AG04450 (cell line): ENCODE measurements at places on chromosomes 6 and 20. TPM values are rescaled to one million over a fixed set of nuclear protein-coding genes. Genes with fewer than 3 reads are reported as not detected.

The TGM3 gene
- polyA plus RNA-seq: not detected in 2 replicates

The LRRN4 gene
- polyA plus RNA-seq: 0.02 TPM in 2 replicates

The DEFB124 gene
- not detected in 2 replicates for polyA plus RNA-seq

The MYB gene
- polyA plus RNA-seq: 0.09 and 0.10 TPM in 2 replicates

The PLN gene
- polyA plus RNA-seq: 0.10 and 0.14 TPM in 2 replicates

The SYNDIG1 gene
- not detected in 2 replicates for polyA plus RNA-seq

The C2 gene
- 1.5 and 1.9 TPM in 2 replicates for polyA plus RNA-seq

The RBM38 gene
- polyA plus RNA-seq: 5.2 and 8.2 TPM in 2 replicates

The PAQR8 gene
- polyA plus RNA-seq: 4.2 and 4.6 TPM in 2 replicates

The STAU1 gene
- 75.4 and 80.7 TPM in 2 replicates for polyA plus RNA-seq

The SEL1L2 gene
- polyA plus RNA-seq: not detected in 2 replicates

The OXT gene
- not detected in 2 replicates for polyA plus RNA-seq

The FERMT1 gene
- 2.0 and 2.8 TPM in 2 replicates for polyA plus RNA-seq

The SRMS gene
- not detected in 2 replicates for polyA plus RNA-seq

The CRISP3 gene
- polyA plus RNA-seq: not detected in 2 replicates

The TMEM14B gene
- 104 and 148 TPM in 2 replicates for polyA plus RNA-seq

The CNR1 gene
- not detected in 2 replicates for polyA plus RNA-seq

The CST4 gene
- not detected in 2 replicates for polyA plus RNA-seq

The BMP5 gene
- 0.26 and 0.63 TPM in 2 replicates for polyA plus RNA-seq

The TMC2 gene
- polyA plus RNA-seq: not detected in 2 replicates

The FARS2 gene
- polyA plus RNA-seq: 14.0 and 14.8 TPM in 2 replicates

The RRAGD gene
- not detected in 2 replicates for polyA plus RNA-seq

The PNLDC1 gene
- 0.11 and 0.19 TPM in 2 replicates for polyA plus RNA-seq

The TRIM15 gene
- not detected in 2 replicates for polyA plus RNA-seq

The SLC18B1 gene
- polyA plus RNA-seq: 7.5 and 10.2 TPM in 2 replicates

The TP53TG5 gene
- not detected in 2 replicates for polyA plus RNA-seq

The PTK7 gene
- 146 and 179 TPM in 2 replicates for polyA plus RNA-seq

The KHDC1L gene
- 0.22 and 0.27 TPM in 2 replicates for polyA plus RNA-seq

The NOX3 gene
- polyA plus RNA-seq: not detected in 2 replicates

The MPIG6B gene
- not detected in 2 replicates for polyA plus RNA-seq

The CTAGE9 gene
- not detected in 2 replicates for polyA plus RNA-seq

The DNAH8 gene
- polyA plus RNA-seq: not detected in 2 replicates

The CST2 gene
- polyA plus RNA-seq: not detected in 2 replicates

The RBBP8NL gene
- not detected in 2 replicates for polyA plus RNA-seq

The VPS16 gene
- polyA plus RNA-seq: 33.5 and 36.7 TPM in 2 replicates

The SMLR1 gene
- not detected in 2 replicates for polyA plus RNA-seq

The NKX2-4 gene
- not detected in 2 replicates for polyA plus RNA-seq

The SAPCD1 gene
- polyA plus RNA-seq: 0.24 and 0.88 TPM in 2 replicates

The UQCC2 gene
- 67.9 and 84.1 TPM in 2 replicates for polyA plus RNA-seq

The ATP6V1G2 gene
- polyA plus RNA-seq: 12.5 and 14.6 TPM in 2 replicates
